RPMI7951 (cell line): ENCODE measurements at places on chromosomes 6 and 20.
A peak's percentile ranks its signal among the peaks of the same experiment; 100 is the strongest.

- DNase-seq: no peak
Measured at GRCh38 chr6:6596529-6597328, 8.2 kb downstream of the LY86 start.

DNA sequence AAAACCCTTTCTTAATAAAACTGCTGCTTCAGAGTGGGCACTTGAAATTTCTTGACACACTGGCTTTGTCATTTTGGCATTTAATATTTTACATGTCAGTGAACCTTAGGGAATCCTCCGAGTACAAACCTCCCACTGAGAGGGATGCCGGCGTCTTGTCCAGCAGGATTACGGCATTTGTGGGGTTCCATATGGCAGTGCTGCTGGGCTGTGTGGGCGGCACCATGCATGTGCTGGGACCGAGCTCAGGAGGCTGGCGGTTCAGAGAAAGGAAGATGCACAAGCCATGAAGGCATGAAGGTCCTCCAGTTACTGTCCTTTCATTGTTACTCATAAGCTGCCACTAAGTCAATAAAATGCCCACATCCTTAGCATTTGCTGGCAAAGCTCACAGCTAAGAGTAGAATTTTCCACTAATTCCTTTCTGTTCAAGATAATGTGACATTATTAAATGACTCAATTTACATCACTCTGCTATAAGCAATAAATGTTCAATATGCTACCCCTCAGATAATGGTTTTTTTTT is 61.4 kb downstream of the LY86 start:
- DNase-seq: no peak

DNA sequence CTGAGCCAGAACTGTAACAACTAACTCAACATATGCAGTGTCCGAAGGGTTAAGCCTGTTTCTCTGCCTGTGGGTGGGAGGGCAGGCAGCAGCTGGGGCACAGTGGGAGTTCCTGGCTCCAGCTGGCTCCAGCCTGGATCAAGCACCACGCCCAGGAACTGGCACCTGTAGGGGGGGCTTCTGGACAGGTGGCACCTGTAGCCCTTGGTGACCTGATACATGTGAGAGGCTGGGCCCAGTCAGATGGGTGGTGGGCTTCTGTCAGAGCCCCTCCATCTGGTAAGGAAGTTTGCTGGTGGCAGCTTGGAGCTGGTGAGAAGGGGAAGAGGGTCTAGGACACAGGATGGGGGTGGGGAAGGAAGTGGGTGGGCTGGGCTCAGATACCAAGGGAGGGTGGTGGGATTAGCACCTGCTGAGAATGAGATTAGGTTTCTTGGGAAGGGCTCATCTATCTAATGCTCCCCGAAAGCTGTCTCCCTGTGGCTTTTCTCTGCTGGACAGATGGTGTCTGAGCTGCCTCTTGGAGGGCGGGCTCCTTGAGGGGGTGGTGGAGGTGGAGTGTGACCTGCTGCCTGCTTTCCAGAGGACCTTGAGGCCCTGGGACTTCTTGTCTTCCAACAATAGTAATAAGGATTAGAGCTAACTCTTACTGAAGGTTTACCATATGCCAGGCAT is 28.5 kb downstream of the BCL2L1 start:
- no peak for DNase-seq

GRCh38 chr20:24483435-24484080 is 14.1 kb downstream of the SYNDIG1 start:
- no peak for DNase-seq

DNA sequence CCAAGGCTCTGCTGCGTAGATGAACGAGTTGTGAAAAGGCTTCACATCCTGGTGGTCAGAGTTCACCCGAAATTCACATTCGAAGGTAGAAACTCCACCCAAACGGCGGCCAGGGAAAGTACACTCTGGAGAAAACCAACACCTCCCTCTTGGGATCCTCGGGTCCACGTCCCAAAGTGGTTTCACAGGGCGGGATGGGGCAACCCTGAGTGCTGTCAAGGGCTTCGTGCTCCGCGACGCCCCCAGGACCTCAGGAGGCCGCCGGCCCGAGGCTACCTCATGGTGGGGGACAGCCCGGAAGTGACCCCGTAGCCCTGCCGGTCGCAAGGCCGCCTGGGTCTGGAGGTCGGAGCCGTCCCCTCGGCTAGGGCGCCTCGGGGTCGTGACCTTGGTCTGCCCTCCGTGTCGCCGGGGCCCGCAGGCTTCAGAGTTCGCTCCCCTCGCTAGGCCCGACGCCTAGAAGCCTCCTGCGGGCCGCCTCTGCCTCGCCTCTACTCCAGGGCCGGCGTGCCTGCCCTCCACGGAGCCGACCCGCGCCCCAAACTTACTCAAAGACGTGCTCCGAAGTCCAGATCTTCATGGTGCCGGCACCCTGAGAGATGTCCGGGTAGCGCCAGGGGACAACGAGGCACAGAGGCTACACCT is at the start of gene PRELID3B:
TSS of gene PRELID3B (minus strand) at position 636 of the 645 bp plus-strand sequence. CDS start at position 580, 56 bp downstream.
- peak; percentile 45 for DNase-seq

DNA sequence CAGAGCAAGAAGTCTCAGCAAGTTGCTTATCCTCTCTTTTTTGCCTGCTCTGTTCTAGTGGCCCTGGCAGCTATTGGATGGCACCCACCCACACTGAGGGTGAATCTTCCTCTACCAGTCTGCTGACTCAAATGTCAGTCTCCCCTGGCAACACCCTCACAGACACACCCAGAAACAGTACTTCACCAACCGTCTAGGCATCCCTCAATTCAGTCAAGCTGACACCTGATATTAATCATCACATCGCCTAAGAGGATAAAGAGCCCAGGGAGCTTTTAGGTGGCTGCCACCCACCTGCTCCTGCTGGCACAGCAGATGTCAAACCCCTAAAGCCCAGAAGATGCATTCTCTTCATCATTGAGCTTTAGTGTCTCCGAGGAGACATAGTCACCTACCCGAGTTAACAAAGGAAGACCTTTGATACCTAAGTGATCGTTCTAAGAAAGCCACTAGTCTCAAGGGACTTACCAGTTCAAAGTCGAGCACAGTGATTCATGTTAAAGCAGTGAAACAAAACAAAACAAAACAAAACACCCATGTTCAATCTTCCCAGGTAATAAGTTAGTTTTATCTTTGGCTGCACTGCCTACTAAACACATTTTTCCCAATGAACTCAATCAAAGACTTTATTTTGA is 97.7 kb upstream of the KCNQ5 start:
- no peak for DNase-seq

DNA sequence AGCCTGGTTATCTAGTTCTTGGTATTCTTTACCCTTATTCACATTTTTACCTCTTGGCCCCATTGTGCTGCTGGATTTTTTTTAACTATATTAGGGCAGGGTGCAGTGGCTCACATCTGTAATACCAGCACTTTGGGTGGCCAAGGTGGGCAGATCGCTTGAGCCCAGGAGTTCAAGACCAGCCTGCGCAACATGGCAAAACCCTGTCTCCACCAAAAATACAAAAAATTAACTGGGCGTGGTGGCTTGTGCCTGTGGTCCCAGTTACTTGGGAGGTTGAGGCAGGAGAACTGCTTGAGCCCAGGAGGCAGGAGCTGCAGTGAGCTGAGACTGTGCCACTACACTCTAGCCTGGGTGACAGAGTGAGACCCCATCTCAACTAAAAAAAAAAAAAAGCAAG is 12.2 kb upstream of the TAF8 start:
- no peak for DNase-seq

DNA sequence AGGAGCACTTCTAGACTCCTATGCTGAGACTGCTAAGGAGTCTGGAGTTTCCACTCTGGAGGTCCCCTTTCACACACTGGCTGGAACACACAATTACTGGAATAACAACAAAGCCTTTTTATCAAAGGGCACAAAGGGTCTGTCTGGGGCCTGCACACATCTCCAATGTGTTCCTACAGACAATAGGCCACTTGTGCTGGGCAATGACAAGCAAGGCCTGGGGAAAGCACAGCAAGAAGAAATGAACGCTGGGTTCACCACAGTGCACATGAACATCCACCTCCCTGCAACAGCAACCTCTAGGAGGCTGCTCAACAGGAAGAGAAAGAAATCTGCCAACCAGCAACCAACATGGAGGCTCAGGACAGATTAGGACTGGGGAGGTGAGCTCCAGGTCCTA is 43.9 kb downstream of the TRPC4AP start:
- DNase-seq: peak; percentile 20

DNA sequence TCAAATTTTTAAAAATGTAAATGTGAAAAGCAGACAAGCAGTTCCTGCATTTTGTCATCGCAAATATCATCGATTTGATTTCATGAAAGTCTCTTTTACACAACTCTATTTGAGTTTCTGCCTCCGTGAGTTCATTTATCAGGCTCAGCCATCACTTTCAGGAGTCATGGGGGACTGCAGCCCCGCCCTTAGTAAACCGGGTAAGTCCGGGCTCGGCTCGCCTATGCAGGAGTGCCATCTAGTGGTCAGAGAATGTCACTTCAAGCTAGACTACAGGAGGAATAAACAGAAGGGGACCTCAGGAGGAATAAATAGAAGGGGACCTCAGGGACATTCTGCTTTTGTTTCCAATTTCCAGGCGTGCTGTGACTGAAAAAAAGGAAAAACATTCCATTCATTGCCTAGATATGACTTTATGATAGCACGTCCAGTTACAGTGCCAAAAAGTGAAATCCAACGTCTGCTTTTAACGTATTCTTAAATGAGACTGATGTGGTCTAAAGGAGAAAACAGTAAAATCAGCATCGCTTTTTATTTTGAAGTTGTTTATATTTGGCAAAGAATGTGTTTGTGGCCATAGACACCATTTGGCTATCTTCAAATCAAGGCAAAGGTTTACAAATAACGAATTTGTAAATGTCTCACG is 333.9 kb downstream of the HACE1 start:
- peak; percentile 68 for DNase-seq

- no peak for DNase-seq
Measured at GRCh38 chr6:2147766-2148448, 97.5 kb downstream of the GMDS start.

GRCh38 chr20:19660808-19661378 is 97.2 kb upstream of the RIN2 start:
- DNase-seq: peak; percentile 46

DNA sequence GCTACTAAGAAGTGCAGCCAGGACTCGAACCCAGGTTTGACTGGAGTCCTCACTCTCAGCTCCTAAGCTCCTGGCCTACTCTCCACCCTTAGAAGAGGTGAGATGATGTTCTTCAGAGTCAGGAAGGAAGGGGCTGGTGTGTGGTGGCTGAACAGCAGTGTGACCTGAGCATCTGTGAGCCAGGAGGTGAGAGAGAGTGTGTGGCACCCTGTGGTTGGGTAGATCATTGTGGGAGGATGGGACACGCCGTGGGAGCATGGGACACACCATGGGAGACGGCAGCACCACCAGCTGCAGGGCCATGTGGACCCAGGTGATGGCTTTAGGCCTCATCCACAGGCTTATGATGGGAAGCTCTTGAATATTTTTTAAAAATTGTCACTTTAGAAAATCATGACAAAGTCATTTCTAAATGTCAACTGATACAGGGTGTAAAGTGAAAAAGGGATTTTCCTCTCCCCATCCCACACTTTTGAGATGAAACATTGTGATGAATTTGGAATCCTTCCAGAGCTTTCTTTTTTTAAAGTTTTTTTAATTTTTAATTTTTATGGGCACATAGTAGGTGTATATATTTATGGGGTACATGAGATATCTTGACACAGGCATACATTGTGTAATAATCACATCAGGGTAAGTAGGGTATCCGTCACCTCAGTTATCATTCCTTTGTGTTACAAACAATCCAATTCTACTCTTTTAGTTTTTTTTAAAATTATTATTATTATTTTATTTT is 31.6 kb downstream of the SRC start:
- no peak for DNase-seq

GRCh38 chr6:47188588-47189021 is 121.1 kb downstream of the TNFRSF21 start:
- peak; percentile 76 for DNase-seq

GRCh38 chr6:136792095-136792409 is 225 bp downstream of the MAP3K5 start:
- DNase-seq: no peak

GRCh38 chr6:122033564-122034181 is 365.8 kb upstream of the HSF2 start:
- peak; percentile 59 for DNase-seq

- peak; percentile 88 for DNase-seq
Measured at GRCh38 chr20:50303573-50304500, 113.2 kb downstream of the CEBPB start.

DNA sequence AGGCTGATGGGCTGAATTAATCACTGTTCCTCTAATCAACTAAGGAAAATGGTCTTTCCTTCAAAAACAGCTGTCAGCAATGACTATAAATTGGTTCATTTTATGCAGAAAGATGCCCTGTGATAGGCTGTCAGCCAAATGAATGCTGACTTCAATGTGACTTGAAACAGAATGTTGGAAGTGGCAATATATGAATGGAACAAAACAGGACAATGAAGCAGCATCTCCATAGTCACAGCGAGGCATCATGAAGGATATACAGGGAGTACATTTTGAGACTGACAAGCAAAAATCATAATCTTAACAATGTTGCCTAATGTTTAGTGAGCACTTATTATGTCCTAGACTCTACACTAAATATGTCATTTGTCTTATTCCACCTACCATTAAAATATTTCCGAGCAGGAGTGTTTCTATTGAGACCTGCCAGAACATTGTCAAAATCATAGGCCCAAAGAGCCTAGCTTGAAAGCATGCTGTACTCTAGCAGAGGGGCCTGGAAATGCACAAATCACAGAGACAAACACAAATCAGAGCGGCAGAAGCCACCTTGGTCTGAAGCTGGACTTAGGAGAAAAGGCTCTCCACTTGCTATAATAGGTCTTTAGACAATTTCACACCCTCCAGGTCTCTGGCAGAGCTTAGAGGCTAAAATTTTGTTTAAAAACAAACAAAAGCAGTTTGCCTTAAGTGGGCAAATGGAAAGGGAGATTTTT is 63.3 kb downstream of the FAM50B start:
- no peak for DNase-seq

DNA sequence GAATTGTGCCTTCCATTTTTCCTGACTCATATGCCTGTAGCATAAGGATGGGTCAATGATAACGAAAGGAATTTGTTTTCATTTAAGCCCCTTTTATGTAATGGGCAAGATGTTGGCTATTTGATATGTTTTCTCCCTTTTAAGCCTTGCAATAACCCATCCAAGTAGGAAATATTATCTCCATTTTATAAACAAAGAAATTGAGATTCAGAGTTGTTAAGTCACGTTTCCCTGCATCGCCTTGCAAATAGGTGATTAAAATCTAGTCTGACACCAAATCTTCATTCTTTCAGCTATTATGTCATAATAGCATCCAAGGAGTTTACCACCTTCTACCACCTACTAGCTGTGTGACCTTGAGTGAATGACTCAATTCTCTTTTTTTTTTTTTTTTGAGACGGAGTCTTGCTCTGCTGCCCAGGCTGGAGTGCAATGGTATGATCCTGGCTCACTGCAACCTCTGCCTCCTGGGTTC is 7.0 kb downstream of the HNF4A start:
- DNase-seq: no peak

DNA sequence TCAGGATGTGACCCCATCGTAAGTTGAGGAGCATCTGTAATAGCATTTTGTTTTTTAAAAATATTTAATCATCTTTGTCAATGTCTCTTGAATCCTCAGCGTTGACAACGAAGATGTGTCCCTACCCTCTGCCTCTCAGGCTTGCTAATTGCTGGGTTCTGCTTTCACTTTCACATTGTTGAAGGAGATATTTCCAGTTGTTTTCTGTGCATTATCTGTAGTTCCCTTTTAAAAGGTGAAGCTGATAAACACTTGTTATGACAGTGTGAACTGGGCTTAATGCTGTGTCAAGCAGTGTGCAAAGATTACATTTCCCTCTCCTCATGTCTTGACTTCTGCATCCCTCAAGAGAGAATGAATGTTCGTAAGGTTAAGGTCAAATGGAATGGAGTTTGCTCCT is 54.9 kb downstream of the CSE1L start:
- DNase-seq: no peak
